Fibroblast of lung (primary cell): ENCODE measurements at places on chromosomes 1 and 21. TPM values are rescaled to one million over a fixed set of nuclear protein-coding genes. Genes with fewer than 3 reads are reported as not detected.
A peak's percentile ranks its signal among the peaks of the same experiment; 100 is the strongest.

SPRR2E gene
- polyA plus RNA-seq, result not detected in 2 replicates

GPR157 gene
- 0.82 and 1.2 TPM in 2 replicates for polyA plus RNA-seq

CYP2J2 gene
- polyA plus RNA-seq, result 0.03 and 0.07 TPM in 2 replicates

NPR1 gene
- polyA plus RNA-seq, result 0.14 and 0.60 TPM in 2 replicates

FCRL4 gene
- not detected in 2 replicates for polyA plus RNA-seq

FCAMR gene
- polyA plus RNA-seq, result not detected in 2 replicates

AK5 gene
- 37.9 and 67.6 TPM in 2 replicates for polyA plus RNA-seq

SHE gene
- not detected in 2 replicates for polyA plus RNA-seq

GRCh38 chr1:64484651-64485050, 14.7 kb downstream of the CACHD1 start:
- peak; percentile 40 for DNase-seq

GRCh38 chr1:214136324-214136919, 144.5 kb upstream of the SMYD2 start:
- no peak for DNase-seq

GRCh38 chr1:247487057-247487456, 29.2 kb upstream of the OR2B11 start:
- DNase-seq, result no peak

DNA sequence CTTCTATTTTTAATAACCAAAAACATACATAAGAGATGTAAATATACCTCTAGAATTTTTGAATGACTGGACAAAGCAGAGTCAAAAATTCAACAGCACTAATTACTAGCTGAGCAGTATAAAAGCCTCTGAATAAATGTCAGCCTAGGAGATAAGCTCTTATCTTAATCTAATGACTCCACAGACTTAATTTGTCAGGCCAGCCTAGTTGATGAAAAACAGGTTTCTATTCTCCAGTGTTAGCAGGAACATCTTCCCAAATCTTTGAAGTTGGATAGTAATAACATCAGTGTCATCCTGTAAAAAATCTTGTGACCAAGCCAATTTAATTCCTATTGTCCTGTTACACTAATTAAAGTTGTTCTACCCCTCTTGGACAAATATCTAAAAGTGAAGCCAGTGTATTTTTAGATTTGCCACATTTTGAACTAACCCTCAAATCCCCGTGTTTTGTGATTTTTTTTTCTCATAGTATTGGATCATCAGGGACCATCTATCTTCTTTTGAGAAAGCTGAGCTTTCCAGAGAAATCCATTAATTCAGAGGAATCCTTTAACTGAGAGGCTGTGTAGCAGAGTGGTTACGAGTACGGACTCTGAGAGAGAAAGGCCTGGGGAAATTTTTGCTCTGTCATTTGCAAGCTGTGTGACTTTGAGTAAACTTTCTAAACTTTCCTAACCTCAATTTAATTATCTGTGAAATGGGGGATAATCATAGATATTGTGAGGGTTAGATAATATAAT, 41.2 kb downstream of the LMO4 start:
- no peak for DNase-seq

DNA sequence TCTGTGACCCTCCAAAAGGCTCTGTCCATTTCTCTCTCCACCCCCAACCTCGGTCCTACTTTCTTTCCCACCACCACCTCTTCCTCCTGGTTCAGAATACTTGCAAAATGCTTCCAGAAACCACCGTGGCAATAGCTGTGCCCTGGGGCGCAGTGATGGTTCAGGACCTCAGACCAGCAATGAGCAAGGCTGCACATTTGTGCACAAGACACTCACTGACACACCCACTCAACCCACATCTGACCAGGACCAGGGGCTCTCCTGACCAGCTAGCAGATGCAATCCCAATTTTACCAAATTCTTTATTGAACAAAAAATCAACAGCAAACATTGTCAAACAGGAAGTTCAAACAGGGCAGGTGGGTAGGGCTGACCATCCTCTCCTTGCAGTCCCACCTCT, 25.7 kb downstream of the SPOCD1 start:
- DNase-seq, result no peak

DNA sequence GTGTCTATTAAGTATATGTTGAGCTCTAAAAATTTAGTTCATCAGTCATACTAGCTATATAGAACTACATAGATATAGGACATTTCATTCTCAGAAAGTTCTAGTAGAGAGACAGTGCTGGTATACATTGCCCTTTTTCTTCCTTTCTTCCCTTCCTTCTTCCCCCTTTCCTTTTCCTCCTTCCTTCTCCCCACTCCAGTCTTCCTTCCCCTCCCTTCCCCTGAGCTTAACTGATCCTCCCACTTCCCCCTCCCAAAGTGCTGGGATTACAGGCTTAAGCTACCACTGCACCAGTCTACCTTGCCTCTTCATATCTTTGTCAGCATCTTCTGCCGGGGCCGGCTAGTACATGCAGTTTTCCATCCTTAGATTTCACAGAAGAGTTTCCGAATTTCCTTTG, 12.1 kb downstream of the THRAP3 start:
- DNase-seq, result no peak

DNA sequence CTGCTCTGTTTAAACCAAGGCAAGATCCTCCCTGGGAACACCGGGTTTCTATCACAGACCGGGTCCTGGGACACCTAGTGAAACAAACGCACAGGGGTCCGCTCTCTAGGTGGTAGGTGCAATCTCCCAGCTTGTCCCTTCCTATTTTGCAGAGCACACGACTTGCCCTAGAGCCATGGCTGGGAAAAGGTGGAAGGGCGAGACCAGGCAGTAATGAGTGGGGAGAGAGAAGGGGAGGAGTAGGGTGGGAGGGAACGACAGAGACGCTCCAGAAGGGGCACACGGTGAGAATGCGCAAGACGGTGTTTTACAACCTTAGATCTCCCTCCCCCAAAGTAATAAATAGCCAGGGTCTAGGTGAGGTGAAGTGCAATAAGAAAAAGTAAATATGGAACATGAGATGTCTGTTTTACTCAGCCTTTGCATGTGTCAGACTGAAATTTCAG, 9.3 kb upstream of the ARHGAP29 start:
- DNase-seq, result no peak

GRCh38 chr1:173995475-173995874, 26.7 kb downstream of the RC3H1 start:
- no peak for DNase-seq

DNA sequence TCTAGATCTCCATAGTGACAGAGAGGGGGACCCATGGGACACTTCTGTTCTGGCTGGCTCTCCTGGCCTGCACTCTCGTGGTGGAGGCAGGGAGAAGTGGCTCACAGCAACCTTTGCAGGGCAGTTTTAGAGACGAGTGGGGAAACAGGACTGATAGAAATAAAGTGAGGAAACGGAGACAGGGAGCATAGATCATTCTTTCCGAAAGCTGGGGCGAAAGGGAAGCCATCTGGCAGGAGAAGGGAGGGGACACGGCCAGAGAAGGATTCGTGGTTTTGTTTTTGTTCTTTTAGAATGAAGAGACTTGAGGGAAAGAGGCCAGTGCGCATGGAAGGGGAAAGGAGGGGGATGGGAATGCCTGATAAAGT, 3.5 kb downstream of the TIE1 start:
- DNase-seq, result no peak

- DNase-seq, result peak; percentile 65
Observed at GRCh38 chr21:40505681-40506080, 341.3 kb downstream of the DSCAM start.

GRCh38 chr1:5570931-5571330, 421.3 kb downstream of the NPHP4 start:
- no peak for DNase-seq

- DNase-seq, result peak; percentile 96
Observed at GRCh38 chr1:109793486-109794318, 30.0 kb upstream of the EPS8L3 start.

- DNase-seq, result no peak
Observed at GRCh38 chr21:16750926-16751325, 761.9 kb upstream of the CXADR start.

DNA sequence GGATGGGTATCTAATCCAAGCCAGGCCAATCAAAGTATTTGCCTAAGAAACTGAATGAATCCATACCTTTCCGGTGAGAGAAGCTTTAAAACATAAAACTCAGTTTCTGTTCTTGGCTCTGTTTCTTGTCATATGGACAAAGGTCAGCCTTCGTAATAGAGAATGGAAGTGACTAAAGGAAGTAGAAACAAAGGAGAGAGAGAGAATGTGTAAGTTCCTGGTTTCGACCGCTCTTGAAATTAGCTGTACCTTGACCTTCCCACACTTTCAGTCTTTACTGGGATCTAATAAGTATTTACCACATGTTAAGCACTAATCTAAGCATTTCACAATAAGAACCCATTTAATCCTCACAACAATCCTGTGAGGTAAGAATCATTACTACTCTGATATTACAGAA, 19.6 kb upstream of the CLCA4 start:
- DNase-seq, result no peak

DNA sequence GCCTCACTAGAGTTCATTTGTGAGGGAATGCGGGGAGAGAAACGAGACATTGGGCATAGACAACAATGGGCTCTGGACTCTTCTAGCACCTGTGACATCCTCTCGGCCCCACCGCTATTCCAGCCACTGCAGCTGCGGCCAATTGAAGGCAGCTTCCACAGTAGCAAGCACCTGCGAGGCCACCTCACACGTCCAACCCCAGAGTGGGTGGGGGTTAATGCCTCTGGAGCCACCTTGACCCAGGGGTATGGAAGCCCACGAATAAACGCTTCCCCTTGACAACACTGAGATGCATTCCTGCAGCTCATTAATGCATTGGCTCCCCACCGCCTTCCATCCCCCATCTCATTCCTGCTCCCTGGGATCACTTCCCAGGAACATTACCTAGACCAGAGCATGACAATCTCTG, 104.4 kb downstream of the GLIS1 start:
- DNase-seq, result no peak

- DNase-seq, result no peak
Observed at GRCh38 chr1:174957829-174958228, 41.9 kb upstream of the CACYBP start.

GRCh38 chr1:206005234-206005633, 2.0 kb upstream of the RAB7B start:
- DNase-seq, result no peak

GRCh38 chr1:195482137-195482536, 1126.1 kb downstream of the KCNT2 start:
- no peak for DNase-seq

DNA sequence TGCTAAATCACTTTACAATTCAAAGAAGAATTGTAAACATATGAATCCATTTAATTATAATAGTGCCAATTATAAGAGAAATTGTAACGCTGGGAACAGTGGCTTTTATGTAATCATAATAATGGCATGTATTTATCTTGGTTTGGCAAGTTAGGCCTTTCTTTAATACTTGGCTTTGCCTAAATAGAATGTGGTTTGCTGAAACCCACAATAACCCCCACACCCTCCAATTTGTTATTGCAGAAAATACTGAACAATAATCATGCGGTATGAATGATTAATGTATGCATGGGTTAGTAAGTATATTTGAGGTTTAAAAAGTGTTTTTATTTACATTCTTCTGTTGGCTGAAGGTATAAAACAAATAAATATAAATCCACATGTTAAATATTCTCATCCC, 138.2 kb downstream of the NFIA start:
- peak; percentile 53 for DNase-seq

GRCh38 chr1:218616681-218617080, 271.5 kb downstream of the TGFB2 start:
- peak; percentile 83 for DNase-seq

GRCh38 chr1:241269116-241269515, 87.9 kb downstream of the RGS7 start:
- DNase-seq, result no peak

GRCh38 chr21:29064850-29065481, 8.5 kb downstream of the CCT8 start:
- DNase-seq, result no peak

DNA sequence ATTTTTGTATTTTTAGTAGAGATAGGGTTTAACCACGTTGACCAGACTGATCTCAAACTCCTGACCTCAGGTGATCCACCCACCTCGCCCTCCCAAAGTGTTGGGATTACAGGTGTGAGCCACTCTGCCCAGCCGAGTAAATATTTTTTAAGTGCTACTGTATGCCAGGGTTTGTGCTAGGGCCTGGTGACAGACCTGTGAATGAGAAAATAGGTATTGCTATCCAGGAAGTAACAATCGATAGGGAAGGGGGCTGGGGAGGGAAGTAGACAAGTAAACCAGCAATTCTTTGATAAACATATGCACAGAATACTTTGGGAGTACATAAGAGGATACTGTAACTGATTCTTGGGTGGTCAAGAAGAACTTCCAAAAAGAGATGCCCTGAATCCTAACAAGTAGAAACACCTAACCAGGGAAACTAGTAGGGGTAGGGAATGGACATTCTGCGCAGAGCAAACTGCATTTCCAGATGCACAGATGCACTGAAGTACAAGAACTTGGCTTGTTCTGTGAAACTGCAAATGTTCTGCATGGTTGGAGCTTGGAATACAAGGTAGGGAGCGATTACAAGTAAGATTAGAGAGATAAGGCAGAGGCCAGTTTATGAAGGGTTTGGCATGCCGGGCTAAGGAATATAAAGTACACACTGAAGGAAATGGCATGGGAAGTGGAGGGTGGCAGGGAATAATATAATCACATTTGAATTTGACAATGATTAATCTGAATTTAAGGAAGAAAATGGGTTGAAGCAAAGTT, 19.0 kb upstream of the DOCK7 start:
- no peak for DNase-seq

GRCh38 chr1:68917456-68917855, 420.6 kb upstream of the DEPDC1 start:
- no peak for DNase-seq
